ENCODE measurements at places on chromosomes 16 and 17. TPM values are rescaled to one million over a fixed set of nuclear protein-coding genes. Genes with fewer than 3 reads are reported as not detected.

GRCh38 chr17:1315891-1316403, 36.5 kb downstream of the TRARG1 start:
- no peaks in the 10 kb centered on the region for H3K36me3 ChIP-seq
- peak; percentile 88 for DNase-seq
- no peaks in the 10 kb centered on the region for H3K27me3 ChIP-seq

Gene CTRL
- polyA plus RNA-seq = 3.5 TPM

Gene CEP112
- 30.2 TPM for polyA plus RNA-seq

Gene CEP295NL
- polyA plus RNA-seq = 0.82 TPM

DNA sequence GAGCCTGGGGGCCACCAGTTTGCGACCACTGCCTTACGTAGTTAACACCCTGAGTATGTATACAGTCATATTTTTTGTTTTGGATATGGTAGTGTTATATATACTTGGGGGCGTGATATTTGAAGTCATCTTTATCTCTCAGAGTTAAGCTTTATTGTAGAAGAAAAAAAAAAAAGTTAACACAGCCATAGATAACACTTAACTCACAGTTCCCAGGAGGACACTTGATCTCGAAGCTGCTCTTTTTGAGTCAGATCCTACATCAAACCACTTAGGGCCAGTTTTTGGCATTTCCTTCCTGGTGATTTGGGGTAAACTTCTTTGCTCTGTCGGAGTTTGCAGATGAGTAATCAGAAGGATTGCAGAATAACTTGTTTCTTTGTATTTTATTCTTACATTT, 5.8 kb downstream of the ITPRIPL2 start:
- H3K4me3 ChIP-seq = no peak overlapping the region
- no peak for DNase-seq
- H3K36me3 ChIP-seq = no peaks in the 10 kb centered on the region
- no peaks in the 10 kb centered on the region for H3K4me1 ChIP-seq
- H3K27me3 ChIP-seq = no peaks in the 10 kb centered on the region

DNA sequence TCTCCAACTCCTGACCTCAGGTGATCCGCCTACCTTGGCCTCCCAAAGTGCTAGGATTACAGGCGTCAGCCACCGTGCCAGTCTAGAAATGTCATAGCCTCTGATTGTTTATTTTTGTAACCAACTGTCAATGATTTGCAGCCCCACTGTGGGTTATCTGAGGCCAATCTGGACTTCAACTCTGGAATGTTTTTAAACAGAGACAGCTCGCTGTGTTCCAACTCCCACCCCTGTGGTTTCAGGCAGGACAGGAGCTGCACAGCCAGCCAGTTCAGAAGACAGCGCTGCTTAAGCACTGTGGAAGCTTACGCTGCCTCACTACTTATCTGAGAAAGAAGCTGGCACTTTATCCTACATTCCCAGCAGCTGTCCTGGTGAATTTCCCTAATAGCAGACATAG, 19.5 kb downstream of the MRM3 start:
- H3K27me3 ChIP-seq = no peaks in the 10 kb centered on the region
- H3K36me3 ChIP-seq = no peaks in the 10 kb centered on the region
- no peak overlapping the region for H3K27ac ChIP-seq
- peak; percentile 34 for DNase-seq
- H3K4me1 ChIP-seq = no peaks in the 10 kb centered on the region

DNA sequence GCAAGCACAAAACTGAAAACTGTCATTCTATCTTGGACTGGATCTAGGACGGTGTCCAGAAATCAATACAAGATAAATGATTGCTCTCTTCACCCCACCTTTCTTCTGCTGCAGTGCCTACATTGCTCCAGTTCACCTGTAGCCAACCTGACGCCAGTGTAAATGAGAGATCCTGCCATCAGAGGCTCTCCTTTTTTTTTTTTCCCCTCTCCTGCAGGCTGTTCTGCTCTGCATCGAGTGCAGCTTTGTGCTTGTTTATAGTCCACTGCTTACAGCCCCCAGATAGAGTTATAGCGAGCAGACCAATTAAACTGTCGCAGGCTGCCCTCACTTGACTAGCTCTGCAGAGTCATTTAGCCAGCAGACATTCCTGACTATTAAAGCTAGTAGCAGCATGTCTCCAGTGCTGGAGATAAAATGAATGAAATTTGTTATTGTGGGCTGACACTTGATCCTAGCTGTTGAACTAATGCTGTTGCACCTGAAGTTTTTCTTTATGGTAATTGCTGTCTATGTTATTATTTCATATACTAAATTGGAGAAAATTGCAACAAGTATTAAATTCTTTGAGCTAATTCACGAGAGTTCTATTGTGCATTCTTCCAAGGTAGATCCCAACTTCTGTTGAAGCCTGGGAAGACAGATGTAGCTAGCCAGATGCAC, 257.1 kb downstream of the FTO start:
- H3K36me3 ChIP-seq = no peaks in the 10 kb centered on the region
- no peak overlapping the region for H3K27ac ChIP-seq
- no peaks in the 10 kb centered on the region for H3K4me1 ChIP-seq
- no peak overlapping the region for H3K4me3 ChIP-seq

DNA sequence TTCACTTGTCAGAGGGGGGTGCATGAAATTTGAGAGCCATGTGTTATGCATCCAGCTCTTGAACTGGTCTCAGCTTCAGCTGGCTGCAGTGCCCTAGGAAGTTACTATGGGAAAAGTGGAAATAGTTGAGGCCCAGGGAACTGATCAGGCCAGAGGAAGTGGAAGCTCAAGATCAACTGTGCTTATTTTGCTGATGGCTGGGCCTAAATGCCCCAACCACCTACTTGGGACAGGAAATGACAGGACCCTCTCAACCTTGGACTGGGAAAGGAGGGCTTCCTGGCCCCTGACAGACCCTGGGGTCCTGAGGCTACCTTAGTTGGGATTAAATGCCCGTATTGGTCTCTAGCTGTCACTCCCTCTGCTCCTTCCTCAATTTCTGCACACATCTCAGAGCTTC, 1.2 kb upstream of the TAOK2 start:
- H3K36me3 ChIP-seq = peaks cover 2% of the 10 kb centered on the region
- DNase-seq = peak; percentile 10
- H3K27me3 ChIP-seq = no peaks in the 10 kb centered on the region

Gene TNK1
- polyA plus RNA-seq = 1.9 TPM

DNA sequence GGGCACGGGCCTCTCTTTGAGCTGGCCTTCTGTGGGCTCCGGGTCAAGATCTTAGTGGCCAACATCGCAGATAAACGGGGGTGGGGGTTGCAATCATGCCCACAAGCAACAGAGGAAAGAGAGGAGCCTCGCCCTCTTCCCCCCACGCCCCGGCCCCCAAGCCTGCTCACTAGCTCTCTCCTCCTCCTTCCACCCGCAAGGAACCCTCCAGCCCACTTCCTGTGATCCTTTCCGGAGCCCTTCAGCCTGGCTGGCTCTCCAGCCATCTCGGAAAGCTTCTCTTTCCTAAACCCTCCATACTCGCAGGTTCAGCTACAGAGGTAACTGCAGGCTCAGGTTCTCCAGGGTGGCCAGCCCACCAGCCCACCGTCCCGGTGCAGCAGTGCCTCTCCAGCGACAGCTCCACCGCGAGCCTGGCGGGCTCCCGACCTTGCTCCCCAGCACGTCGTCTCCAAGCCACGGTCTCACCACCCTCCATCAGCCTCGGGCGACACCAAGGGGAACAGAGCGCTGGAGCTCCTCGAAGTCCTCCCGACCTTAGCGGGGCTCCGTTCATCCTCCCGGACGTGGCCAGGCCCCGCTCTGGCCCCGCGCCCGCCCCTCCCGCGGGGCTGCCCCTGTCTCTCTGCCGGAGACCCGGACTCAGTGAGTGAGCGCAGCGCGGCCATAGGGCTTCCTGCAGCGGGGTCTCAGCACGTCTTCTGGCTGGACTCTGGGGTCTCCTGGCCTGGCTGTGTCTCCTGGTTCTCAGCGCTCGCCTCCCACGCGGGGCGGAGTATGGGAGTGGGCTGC, 12.9 kb upstream of the ODF4 start:
- H3K4me1 ChIP-seq = no peaks in the 10 kb centered on the region
- H3K27ac ChIP-seq = no peak overlapping the region
- H3K36me3 ChIP-seq = no peaks in the 10 kb centered on the region
- H3K4me3 ChIP-seq = peak overlapping the region; percentile 30
- peak; percentile 56 for DNase-seq

Gene KRTAP4-5
- polyA plus RNA-seq = not detected

GRCh38 chr16:2829501-2830354, at the start of gene ZG16B:
Gene ZG16B, plus strand, starts transcription at chr16:2830303. Its CDS starts 139 bp downstream, at chr16:2830442.
- H3K27ac ChIP-seq = no peak within 1 kb of the TSS
- no peaks in the 10 kb centered on the region for H3K4me1 ChIP-seq
- H3K36me3 ChIP-seq = no peaks in the 10 kb centered on the region
- peak; percentile 44 for DNase-seq
- no peaks in the 10 kb centered on the region for H3K27me3 ChIP-seq

Gene FBXW10
- polyA plus RNA-seq = not detected

Gene KRT33A
- not detected for polyA plus RNA-seq

Gene ASPHD1
- 0.46 TPM for polyA plus RNA-seq

Gene KRT40
- polyA plus RNA-seq = not detected

DNA sequence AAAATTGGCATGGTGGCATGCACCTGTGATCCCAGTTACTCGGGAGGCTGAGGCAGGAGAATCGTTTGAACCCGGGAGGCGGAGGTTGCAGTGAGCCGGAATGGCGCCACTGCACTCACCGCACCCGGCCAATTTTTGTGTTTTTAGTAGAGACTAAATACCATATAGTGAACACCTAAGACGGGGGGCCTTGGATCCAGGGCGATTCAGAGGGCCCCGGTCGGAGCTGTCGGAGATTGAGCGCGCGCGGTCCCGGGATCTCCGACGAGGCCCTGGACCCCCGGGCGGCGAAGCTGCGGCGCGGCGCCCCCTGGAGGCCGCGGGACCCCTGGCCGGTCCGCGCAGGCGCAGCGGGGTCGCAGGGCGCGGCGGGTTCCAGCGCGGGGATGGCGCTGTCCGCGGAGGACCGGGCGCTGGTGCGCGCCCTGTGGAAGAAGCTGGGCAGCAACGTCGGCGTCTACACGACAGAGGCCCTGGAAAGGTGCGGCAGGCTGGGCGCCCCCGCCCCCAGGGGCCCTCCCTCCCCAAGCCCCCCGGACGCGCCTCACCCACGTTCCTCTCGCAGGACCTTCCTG, at the start of gene HBQ1:
Gene HBQ1, plus strand, starts transcription at position 359 of the 575 bp plus-strand sequence. Its CDS starts 28 bp downstream, at position 387.
- no peaks in the 10 kb centered on the region for H3K4me1 ChIP-seq
- H3K27me3 ChIP-seq = no peaks in the 10 kb centered on the region
- H3K27ac ChIP-seq = no peak within 1 kb of the TSS

- H3K27me3 ChIP-seq = no peaks in the 10 kb centered on the region
- H3K27ac ChIP-seq = no peak within 1 kb of the TSS
- H3K36me3 ChIP-seq = peaks cover 4% of the 10 kb centered on the region
- no peak within 1 kb of the TSS for H3K4me3 ChIP-seq
These were observed at the start of gene LCAT for GRCh38 chr16:67943619-67944504. Gene LCAT, minus strand, starts transcription at chr16:67944120. Its CDS starts 19 bp downstream, at chr16:67944101.

DNA sequence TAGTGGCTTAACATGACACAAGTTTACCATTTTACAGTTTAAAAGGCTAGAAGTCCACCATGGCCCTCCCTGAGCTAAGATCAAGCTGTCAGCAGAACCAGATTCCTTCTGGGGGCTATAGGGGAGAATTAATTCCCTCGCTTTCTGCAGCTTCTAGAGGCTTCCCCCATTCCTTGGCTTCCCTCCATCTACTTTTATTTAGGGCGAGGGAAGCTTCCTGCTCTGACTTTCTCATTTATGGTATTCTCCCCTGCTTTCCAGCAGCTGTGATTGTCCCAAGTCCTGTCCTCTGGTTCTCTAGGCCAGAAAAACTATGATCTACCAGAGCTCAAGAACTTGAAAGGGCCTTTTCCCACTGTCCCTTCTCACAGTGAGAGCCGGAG, 4.3 kb downstream of the CETP start:
- no peak overlapping the region for H3K27ac ChIP-seq
- H3K27me3 ChIP-seq = no peaks in the 10 kb centered on the region
- no peak overlapping the region for H3K4me3 ChIP-seq
- no peaks in the 10 kb centered on the region for H3K36me3 ChIP-seq
- H3K4me1 ChIP-seq = no peaks in the 10 kb centered on the region

- H3K36me3 ChIP-seq = no peaks in the 10 kb centered on the region
- no peak overlapping the region for H3K27ac ChIP-seq
- no peak overlapping the region for H3K4me3 ChIP-seq
- no peaks in the 10 kb centered on the region for H3K27me3 ChIP-seq
- H3K4me1 ChIP-seq = no peaks in the 10 kb centered on the region
- DNase-seq = peak; percentile 9
These were observed 96.3 kb downstream of the GSG1L start for GRCh38 chr16:27967169-27967568.

GRCh38 chr17:50317121-50317520, 28.8 kb upstream of the XYLT2 start:
- no peaks in the 10 kb centered on the region for H3K27me3 ChIP-seq
- no peak overlapping the region for H3K4me3 ChIP-seq
- DNase-seq = no peak
- H3K36me3 ChIP-seq = no peaks in the 10 kb centered on the region
- H3K27ac ChIP-seq = no peak overlapping the region

Gene ASB16
- 0.88 TPM for polyA plus RNA-seq

Gene BAIAP3
- 1.1 TPM for polyA plus RNA-seq

DNA sequence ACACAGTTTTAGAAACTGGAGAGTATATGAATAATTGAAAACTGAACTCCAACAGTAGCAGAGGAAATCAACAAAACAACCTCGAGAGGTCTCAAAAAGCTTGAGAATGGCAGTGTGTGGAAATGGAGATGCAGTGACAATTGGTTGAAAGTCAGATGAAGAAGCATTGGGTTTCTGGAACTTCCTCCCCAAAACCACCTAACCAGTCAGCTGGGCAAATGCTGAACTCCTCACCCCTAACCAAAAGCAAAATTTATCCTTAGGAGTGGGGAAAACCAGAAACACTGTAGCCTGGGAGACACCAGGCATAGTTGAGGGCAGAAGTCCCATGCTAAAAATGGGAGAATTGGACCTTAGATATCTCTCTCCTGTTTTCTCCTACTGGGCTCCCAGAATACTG, 109.9 kb downstream of the TANC2 start:
- no peak overlapping the region for H3K4me3 ChIP-seq
- H3K36me3 ChIP-seq = no peaks in the 10 kb centered on the region
- DNase-seq = no peak
- no peaks in the 10 kb centered on the region for H3K27me3 ChIP-seq
- no peak overlapping the region for H3K27ac ChIP-seq
